Fibroblast of the conjunctiva (primary cell): ENCODE measurements at places on chromosomes 1 and 21.

GRCh38 chr1:172229942-172230341, 190.5 kb upstream of the C1orf105 start:
- DNase-seq, result no peak

DNA sequence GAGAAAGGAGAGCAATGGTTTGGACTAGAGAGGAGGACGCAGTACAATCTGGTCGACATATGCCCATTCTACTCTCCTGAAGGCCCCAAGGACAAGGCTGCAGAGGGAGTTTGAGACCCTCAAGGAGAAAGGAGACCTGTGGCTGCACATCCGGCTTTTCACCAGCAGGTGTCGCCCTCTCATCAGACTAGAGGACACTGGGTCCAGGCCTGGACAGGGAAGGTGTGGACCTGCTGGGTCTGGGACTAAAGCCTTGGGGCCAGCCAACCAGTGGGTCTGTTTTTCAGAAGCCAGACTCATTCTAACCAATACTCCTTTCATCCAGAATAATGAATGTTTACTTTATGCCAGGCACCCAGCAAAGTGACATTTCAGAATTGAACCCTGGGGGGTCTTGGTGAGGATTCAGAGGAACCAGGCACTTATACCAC, 5.0 kb downstream of the SRARP start:
- DNase-seq, result peak; percentile 59

GRCh38 chr1:186234976-186235686, 139.9 kb downstream of the TPR start:
- no peak for DNase-seq

- no peak for DNase-seq
Measured at GRCh38 chr1:223087291-223088255, 55.5 kb downstream of the TLR5 start.

DNA sequence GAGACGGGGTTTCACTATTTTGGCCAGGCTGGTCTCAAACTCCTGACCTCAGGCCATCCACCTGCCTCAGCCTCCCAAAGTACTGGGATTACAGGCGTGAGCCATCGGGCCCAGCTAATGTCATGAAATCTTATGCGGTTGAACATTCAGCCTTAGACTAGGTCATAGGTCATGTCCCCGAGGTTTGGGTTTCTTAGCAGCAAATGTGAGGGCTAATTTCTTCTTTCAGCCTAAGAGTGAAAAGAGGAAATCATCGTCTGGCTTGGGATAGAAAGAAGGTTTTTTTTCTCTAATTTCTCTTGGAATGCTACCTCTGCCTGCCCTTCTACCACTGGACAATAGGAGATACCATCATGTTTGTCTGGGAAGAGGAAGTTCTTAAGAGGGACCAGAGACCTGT, 18.0 kb upstream of the PIK3CD start:
- no peak for DNase-seq

- DNase-seq, result no peak
Measured at GRCh38 chr1:167909691-167910180, 4.2 kb downstream of the ADCY10 start.

DNA sequence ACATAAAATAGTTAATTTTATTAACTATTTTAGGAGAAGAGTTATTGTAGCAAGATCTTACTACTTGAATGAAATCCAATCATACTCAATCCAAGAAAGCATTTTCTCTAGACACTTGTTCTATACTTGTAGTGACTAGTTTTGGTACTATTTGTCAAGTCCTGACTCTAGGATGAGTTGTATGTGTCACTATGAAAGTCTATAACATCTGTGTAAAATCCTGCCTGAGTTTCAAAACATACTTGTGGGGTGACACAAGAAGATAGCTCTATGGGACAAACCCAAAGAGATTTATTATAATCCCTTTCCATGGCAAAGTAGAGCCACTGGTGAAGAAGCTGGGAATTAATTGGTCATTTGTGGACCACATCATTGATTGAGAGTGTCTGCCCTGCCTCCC, 1042.2 kb upstream of the ADGRL4 start:
- DNase-seq, result no peak

GRCh38 chr1:204871405-204872037, 859 bp downstream of the NFASC start:
- no peak for DNase-seq
